ENCODE measurements at places on chromosomes 1 and 21.

- DNase-seq = no peak
These were observed 152.0 kb downstream of the COQ8A start for GRCh38 chr1:227092069-227092468.

DNA sequence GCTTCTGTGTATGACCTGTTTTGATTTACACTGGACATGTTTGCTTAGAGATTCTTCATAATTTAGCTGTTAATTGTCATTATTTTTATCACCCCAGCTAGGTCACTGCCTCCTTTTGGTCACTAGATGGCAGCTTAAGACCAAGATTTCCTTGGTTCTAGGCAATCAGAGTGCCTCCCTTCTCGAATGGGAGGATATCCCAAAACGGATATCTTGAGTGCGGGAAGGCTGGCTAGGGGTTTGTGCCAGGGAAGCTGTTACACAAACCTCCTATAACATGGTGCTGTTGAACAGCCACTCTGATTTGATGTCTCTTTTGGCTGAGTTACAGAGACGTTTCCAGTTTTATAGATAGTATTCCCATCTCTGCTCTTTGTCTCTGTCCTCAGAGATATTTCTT is 283.5 kb downstream of the S1PR1 start:
- no peak for DNase-seq

DNA sequence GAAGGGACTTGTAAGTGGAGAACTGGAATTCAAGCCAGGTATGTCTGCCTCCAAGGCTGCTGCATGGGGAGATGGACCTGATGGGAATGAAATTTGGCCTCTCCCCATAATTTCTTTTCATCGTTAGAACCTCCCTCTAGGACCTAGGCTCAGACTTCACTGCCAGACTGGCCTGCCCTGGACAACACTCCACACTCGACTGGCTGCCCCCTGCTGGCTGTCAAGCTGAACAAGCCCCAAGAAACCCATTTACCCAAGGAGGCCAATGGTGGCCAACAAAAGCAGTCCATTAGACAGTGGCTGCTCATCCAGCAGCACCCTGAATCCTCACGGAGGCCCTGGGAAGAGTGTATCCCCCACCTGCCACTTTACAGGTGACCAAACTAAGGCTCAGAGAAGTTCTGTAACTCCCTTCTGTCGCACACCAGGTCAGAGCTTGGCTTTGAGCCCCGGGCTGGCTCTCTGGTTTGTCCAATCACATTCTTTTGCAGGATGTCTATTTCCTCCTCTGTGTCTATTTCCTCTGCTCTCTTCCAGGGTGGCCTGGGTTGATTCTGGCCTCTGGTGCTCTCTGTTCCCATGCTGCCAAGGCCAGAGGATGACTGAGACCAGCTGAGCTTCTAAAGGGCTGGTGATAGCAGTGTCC is 3.8 kb downstream of the RNF186 start:
- no peak for DNase-seq

- DNase-seq = no peak
These were observed 20.9 kb downstream of the FGGY start for GRCh38 chr1:59317780-59318179.

DNA sequence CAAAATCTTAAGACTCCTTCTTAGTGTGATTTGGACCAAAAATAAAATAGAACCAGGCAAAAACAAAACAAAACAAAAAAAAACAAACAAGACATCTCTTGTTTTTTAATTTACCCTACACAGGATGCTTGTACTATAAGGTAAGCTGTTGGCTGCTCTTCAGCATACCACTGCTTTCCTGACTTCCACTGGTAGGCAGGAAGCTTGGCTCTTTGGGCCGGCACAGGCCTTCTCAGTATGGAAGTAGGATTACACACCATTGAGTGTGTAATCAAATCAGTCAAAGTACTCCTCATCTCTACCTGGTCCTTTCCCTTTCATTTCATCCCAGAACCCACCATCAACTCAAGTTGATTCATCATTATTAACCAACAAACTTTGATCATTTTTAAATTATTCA is 61.9 kb upstream of the RGS1 start:
- DNase-seq = no peak

DNA sequence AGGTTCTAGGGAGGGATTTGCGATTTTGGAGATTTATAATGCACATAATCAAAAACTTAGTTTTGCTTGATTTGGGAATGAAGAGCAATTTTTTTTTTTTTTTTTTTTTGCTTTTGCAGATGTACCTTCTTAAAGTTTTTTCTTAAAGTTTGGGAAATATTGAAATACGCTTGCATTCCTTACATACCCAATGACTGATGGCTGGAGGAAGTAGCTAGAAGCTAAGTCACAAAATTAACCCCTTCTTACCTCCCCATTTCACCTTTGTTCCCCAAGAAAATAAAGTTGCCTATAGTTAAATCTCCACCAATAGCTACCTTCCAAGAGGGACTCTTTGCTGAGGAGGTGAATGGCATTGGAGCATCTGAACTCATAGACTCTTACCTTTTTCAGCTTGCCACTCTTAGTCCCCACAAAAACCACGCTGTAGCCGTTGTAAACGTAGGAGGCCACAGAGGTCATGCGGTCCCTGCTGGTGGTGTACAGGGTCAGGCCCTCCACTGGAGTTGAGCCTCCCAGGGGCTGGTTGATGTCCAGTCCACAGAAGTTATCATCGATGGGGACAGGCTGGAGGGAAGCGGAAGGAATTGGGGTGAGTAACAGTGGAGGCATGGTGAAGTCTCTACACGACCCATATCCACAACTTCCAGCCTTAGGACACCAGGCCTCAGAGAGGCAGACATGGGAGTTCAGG is 34.1 kb downstream of the PLXNA2 start:
- DNase-seq = no peak

DNA sequence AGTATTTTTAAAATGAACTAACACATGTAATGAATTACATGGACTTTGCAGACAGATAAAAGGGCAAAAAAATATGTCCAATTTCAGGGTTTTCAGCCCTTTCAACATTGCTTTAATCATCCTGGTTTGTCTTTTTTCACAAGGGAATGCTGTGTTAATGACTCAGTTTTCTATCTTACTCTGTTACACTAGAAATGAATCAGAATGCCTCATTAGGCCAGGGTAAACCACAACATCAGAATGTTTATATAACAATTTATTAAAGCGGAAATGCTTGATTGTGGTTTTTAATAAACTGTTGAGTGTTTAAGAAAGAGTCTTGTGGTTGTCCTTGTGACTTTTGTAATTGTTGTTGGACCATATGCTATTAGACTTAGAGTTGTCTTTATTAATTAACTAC is 13.5 kb downstream of the GORAB start:
- DNase-seq = no peak

DNA sequence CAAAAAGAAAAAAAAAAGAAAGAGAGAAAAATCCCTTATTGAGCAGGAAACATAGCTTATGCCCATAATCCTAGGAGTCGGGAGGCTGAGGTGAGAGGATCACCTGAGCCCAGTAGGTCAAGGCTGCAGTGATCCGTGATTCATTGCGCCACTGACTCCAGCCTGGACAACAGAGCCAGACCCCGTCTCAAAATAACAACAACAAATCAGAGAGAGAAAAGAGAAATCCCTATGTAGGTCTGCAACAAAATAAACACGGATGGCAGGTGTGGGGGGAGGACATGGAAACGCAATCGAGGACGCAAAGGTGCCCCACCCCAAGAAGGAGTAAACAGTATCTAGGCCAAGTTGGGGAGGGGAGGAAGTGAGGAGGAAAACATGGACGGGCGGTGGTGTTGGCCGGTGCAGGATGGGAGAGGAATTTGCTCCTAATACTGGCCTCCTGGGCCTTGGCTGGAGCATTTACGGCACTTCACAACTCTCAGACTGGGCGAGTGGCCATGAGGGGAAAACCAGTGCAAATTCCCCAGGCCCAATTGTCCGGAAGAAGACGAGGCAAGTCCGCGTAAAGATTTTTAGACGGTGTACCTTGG is 609 bp upstream of the CHTOP start:
- DNase-seq = no peak

DNA sequence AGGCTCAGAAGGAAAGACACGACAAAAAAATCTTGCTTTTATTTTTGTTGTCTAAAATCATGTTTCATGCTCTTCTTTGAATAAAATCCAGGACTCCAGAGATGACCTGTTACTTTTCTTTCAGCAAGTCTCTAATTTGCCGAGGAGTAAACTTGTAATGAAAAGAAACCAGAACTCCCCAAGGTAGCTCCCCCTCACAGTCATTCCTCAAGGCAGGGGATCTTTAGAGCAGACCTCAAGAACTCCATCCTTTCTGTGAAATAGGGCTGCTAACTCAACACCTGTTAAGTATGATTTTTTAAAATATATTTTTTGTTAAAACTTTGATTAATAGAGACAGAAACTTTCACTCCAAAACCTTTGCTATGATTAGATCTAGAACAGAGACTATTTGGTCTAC is 82.7 kb upstream of the ABCD3 start:
- no peak for DNase-seq

DNA sequence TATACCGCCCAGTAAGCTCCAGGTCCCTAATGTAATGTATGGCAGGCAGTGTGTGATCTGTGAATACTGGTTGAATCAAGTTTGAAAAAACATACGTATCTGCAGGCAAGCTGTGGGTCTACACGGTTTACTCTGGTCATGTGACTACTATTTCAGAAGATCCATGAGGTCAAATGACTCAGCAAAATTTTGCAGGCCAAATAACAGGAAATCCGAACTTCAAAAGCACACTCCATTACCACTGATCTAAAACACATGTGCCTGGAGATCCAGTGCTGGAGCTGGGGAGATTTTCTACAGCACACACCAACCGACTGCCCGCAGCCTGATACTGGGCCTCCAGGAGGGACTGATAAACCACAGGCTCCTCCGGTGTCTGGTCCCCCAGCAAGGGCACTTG is 64.5 kb upstream of the SLC44A3 start:
- DNase-seq = no peak

GRCh38 chr1:15261155-15262002 is 14.4 kb downstream of the FHAD1 start:
- no peak for DNase-seq

GRCh38 chr21:45320261-45321025 is 32.7 kb upstream of the POFUT2 start:
- DNase-seq = no peak

DNA sequence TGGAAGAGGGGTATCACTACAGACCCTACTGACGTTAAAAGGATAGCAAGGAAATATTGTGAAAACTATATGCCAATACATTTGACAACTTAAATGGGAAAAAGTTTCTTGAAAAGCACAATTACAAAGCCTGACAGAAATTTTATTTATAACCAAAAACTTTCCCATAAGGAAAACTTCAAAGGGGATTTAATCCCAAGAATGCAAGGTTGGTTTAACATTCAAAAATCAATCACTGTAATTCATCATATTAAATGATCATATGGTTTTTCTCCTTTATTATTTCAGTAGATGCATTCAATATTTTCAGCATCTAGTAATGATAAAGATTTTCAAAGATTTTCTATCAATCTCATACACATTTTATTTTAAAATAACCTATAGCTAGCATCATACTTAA is 13.3 kb downstream of the LRRC8C start:
- no peak for DNase-seq

DNA sequence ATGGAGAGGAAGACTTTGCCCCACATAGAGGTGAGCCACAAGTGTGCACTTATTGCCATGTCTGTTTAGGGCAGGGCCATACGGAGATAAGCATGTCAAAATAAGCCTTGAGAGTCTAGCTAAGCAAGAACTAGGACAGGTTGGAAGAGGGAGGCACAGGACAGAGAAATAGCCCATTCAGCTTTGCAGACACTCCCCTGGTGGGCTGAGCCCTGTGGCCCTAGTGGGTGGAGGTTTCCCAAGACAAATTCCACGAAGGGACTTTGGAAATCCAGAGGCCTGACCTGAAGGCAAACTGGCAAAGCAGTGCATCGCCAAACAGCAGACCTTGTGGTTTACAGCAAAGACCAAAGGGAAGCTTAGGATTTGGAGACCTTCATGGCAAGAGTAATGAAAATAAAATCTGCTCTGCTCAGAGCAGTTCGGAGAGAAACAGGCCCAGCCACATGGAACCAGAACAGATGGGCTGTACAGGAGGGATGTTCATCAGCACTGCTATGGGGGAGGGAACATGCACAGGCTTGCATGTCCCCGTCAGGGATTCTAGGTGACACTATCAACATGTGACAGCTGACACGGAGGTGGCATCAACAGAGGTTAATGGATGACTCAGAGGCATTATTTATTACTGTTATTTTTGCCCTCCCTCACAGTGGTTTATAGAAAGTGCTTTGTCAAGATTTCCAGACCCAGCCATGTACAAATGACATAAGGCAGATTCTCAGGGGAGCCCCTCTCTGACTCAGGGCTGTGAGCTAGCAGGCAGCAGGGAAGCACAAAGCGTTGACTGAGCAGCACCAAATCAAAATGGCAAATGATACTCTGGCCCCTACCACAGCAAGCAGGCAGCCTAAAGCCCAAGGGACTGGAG is 90.1 kb upstream of the IRF2BP2 start:
- peak; percentile 6 for DNase-seq
